ENCODE measurements at places on chromosomes 7 and 10.

DNA sequence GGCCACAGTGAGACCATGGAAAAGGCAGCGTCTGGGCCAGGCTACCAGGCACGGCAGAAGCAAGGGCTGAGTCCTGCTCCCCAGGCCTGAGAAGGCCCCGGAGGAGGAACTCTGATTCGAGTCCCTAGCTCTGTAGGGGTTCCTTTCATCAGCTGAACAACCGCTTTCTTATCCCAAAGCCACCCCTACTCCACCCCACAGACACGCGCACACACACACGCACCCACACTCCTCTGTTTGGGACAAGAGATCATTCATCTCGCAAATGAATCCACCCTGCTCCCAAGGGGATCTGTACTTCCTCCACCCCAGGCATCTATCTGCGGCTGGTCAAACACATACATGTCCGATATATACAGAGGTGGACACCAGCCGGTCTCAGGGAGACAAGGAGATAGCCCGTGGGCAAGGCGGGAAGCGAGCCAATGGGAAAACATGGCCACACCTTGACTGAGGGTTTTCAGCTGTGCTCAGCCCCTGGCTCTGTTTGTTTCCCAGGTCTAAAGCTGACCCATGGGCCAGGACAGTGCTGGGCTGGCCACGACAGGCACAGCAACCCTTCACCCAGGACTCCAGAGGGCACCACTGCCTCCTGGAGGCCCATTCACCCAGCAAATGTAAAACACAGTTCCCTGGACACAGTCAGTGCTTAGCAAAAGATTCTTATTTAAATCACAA is 7.3 kb downstream of the ZCCHC24 start:
- DNase-seq, result no peak

- DNase-seq, result no peak
These were observed 46.9 kb downstream of the AP3M1 start for GRCh38 chr10:74103560-74104258.

DNA sequence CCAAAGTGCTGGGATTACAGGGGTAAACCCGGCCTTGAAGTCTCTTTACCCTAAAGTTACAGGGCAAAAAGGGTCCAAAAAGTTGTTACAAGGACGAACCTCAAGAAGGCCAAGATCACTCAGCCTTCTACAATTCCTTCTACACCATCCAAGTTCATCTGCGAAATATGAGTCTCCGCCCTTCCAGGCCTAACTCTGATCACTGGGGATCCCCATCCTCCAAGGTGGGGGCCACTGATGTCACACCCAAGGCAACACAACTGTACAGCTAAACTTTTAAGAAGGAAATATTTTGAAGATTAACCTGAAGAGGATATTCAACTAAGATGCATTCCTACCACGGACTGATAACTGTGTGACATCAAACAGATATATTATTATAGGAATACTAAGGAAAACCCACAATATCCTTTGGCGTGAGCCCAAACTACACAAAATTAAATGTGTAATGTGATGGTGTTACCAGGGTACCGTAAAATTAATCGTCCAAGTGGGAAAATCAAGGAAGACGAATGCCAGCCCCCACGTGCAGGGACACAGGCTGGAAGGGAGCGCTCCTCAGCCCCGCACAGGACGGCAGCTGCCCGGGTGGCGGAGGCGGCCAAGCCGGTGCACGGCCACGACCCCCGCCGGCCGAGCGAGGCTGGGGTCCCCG is 1.0 kb downstream of the PAXIP1 start:
- no peak for DNase-seq

- no peak for DNase-seq
These were observed 1.8 kb upstream of the PPIF start for GRCh38 chr10:79345241-79346011.

GRCh38 chr7:573933-574381 is 54.3 kb upstream of the PDGFA start:
- no peak for DNase-seq

DNA sequence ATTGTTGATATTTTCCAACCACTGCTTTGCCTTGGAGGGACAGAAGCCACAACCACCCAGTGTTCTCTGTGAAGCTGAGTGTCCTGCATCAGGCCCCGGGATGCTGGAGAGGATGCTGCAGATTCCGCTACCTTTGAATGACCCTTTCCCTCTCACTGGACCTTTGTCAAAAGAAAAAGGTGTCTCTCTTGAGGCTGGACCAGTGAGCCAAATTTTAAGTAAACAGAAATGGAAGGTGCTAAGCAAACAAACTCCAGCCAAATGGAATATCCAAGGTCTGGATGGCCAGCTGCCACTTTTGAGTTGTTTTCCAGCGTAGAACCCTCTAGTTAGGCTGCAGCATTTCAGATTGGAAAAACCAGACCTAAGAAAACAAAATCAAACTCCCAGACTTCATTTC is 145.5 kb downstream of the TRIL start:
- no peak for DNase-seq

DNA sequence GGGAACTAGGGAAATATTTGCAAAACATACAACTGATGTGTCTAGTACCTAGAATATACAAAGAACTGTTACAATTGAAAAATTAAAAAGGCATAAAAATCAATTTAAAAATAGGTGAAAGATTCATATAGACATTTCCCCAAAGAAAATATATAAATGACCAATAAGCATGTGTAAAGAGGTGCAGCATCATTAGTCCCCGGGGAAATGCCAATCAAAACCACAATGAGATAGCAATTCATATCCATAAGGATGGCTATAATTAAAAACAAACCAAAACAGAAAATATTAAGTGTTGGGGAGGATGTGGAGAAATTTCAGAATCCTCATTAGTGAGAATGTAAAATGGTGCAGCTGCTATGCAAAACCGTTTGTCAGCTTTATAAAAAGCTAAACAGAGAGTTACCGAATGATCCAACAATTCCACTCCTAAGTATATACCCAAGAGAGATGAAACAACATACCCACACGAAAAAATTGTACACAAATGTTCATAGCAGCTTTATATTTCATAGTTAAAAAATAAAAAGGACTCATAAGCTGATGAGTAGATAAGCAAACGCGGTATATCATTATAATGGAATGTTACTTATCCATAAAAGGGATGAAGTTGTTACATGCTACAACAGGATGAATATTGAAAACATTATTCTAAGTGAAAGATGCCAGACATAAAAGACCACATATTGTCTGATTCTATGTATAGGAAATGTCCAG is 210.1 kb upstream of the INHBA start:
- no peak for DNase-seq

GRCh38 chr7:57404343-57404966 is 45.5 kb upstream of the ZNF716 start:
- DNase-seq, result no peak

- no peak for DNase-seq
These were observed 359.5 kb upstream of the MGMT start for GRCh38 chr10:129107525-129107924.

- DNase-seq, result no peak
These were observed 120.0 kb downstream of the PDE1C start for GRCh38 chr7:31950091-31950755.

DNA sequence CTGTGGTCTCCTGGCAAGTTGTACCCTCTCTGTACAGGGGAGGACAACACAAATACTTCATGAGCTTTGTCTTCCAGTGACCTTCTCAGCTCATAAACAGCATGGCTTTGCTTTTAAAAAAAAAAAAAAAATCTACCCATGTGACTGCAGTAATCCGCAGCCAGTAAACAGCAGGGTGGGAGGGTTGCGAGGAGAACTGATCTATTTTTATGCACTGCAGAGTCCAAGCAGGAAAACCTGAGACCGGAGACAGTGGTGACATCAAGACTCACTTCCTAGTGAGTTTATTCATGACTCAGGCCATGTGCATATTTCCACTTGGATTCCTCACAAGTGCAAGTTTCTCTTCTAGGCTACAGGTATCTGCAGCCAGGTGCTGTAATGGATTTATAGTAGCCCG is 127.9 kb downstream of the NRF1 start:
- no peak for DNase-seq

DNA sequence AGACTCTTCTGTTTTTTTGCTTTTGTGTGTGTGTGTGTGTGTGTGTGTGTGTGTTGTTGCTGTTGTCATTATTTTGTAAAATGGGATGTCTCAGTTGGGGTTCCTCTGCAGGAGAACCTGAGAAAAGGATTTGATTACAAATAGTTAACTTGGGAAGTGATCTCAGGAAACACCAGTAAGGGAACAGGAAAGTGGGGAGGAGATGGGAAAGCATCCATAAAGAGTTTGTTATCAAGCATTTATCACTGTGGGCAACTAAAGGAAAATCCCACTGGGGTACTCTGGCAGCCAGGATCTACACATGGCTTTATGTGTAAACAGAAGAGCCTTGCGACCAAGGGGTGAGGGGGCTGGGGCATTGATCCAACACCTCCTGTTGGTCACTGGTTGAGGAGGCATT is 485.4 kb downstream of the KCNMA1 start:
- DNase-seq, result no peak

- DNase-seq, result no peak
These were observed 18.9 kb upstream of the NRBF2 start for GRCh38 chr10:63114031-63114814.

DNA sequence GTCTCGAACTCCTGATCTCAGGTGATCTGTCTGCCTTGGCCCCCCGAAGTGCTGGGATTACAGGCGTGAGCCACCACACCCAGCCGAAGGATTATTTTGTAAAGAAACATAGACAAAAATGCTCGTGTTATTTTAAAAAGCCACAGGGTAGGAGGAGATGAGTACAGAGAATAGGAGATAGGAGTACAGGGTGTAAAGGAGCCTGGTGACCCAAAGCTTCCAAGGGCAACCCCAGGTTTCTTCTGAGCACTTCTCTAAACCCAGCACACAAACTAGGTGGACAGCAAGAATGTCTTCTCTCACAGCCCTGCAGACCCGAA is 54.7 kb downstream of the ZNF467 start:
- no peak for DNase-seq

- no peak for DNase-seq
These were observed 15.9 kb downstream of the VPS41 start for GRCh38 chr7:38893061-38893460.

DNA sequence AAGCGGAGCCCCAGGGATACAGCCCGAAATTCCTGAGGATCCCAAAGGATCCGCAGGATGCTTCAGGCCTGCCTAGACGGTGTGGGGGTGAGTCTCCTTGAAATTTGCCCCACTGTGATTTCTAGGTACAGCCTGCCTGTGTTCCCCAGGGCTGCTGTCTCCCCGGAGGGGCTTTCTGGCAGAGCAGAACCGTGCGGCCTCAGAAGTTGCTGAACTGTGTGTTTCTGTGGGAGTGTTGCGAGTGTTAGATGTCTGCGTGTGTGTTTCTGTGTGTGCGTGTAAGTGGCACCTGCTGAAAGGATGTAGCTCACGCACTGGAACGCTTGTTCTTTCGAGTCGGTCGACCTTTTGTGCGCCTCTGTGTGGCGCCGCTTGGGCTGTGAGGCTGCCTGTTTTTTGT is 27.8 kb upstream of the ZNF273 start:
- no peak for DNase-seq

GRCh38 chr7:134364619-134365037 is 47.9 kb upstream of the SLC35B4 start:
- no peak for DNase-seq

DNA sequence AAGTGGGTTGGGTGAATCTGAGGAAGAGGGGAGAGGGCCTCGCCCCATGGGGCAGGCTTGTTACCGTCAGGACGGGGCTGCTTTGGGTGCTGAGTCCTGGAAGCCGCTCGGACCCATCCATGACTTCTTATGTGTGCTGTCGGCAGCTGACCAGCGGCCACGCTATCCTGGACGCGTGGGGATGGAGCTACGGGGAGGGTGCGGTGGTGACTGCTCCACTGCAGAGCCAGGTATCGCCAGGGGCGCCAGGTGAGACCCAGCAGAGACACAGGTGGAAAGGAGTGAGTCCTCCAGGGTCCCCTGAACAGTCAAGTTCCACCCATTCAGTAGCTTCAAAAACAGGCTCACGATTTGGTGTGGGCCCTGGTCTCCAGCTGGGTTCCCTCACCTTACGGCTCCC is 10.6 kb upstream of the FAM20C start:
- DNase-seq, result no peak

GRCh38 chr10:29926693-29927048 is 132.7 kb downstream of the JCAD start:
- DNase-seq, result no peak

GRCh38 chr7:55514546-55515265 is 57.6 kb downstream of the VOPP1 start:
- DNase-seq, result no peak

GRCh38 chr7:65722361-65722792 is 150.5 kb upstream of the VKORC1L1 start:
- DNase-seq, result peak; percentile 80

DNA sequence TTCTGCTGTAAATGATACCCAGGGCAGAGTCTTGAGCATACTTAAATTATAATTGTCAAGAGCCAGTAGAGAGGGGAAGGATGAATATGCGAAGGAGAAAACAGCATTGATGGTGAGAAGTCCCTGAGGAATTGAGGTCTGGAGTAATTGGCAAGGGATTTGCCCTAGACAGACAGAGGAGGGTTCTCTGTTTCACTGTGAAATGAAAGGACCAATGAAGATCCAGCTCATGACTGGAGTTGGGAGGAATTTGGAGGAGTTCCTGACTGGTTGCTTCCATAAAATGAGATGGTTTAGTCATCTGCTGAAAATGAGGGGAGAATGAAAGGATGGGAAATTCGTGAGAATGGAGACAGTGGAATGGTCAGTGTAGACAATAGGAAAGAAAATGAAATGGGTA is 6.8 kb downstream of the PRPF18 start:
- no peak for DNase-seq

GRCh38 chr7:13920053-13920697 is 69.3 kb downstream of the ETV1 start:
- DNase-seq, result no peak

GRCh38 chr10:131574363-131574706 is 262.8 kb upstream of the TCERG1L start:
- no peak for DNase-seq

GRCh38 chr7:2786607-2787116 is 57.4 kb downstream of the GNA12 start:
- DNase-seq, result no peak

Data from CD4-positive, alpha-beta T cell (primary cell).